Fibroblast of lung (primary cell): ENCODE measurements at places on chromosomes 1 and 21. TPM values are rescaled to one million over a fixed set of nuclear protein-coding genes. Genes with fewer than 3 reads are reported as not detected.

The CCDC28B gene
- 7.4 and 12.4 TPM in 2 replicates for total RNA-seq

The PCNX2 gene
- 34.4 and 37.8 TPM in 2 replicates for total RNA-seq

The TSSK3 gene
- 0.50 and 0.51 TPM in 2 replicates for total RNA-seq

The B4GALT2 gene
- total RNA-seq, result 46.0 and 55.0 TPM in 2 replicates

The HUNK gene
- under 0.01 and 0.33 TPM in 2 replicates for total RNA-seq

The RAB7B gene
- 5.4 and 9.1 TPM in 2 replicates for total RNA-seq

The SLFNL1 gene
- total RNA-seq, result 0.51 and 0.66 TPM in 2 replicates

The TFF2 gene
- total RNA-seq, result not detected in 2 replicates

The OXCT2 gene
- total RNA-seq, result 5.4 and 6.4 TPM in 2 replicates

The TLCD4 gene
- 0.51 and 2.1 TPM in 2 replicates for total RNA-seq

The KIF14 gene
- total RNA-seq, result 1.3 and 4.0 TPM in 2 replicates

The PAPPA2 gene
- total RNA-seq, result 4.1 and 5.4 TPM in 2 replicates

The PEX19 gene
- 43.7 and 72.8 TPM in 2 replicates for total RNA-seq

The BCL2L15 gene
- under 0.01 TPM in 1 of 2 replicates, not detected in the other for total RNA-seq

The FNDC10 gene
- 0.50 and 0.77 TPM in 2 replicates for total RNA-seq

The CRABP2 gene
- 33.4 and 70.4 TPM in 2 replicates for total RNA-seq

The SLAMF8 gene
- total RNA-seq, result under 0.01 TPM in 1 of 2 replicates, not detected in the other

The IQGAP3 gene
- total RNA-seq, result 1.3 and 16.0 TPM in 2 replicates

The LEPR gene
- 10.0 and 20.1 TPM in 2 replicates for total RNA-seq

The PGBD5 gene
- total RNA-seq, result 0.17 and 0.51 TPM in 2 replicates

The PPFIA4 gene
- 4.3 and 4.6 TPM in 2 replicates for total RNA-seq

The JAM2 gene
- 1.0 and 2.1 TPM in 2 replicates for total RNA-seq

The KRTAP26-1 gene
- not detected in 2 replicates for total RNA-seq

The PLA2G5 gene
- 9.8 and 27.4 TPM in 2 replicates for total RNA-seq

The PANK4 gene
- 16.9 and 17.0 TPM in 2 replicates for total RNA-seq

The ILDR2 gene
- under 0.01 TPM in 2 replicates for total RNA-seq

The SPRR2A gene
- not detected in 2 replicates for total RNA-seq

The CR1L gene
- under 0.01 TPM in 1 of 2 replicates, not detected in the other for total RNA-seq

The FAM177B gene
- not detected in 2 replicates for total RNA-seq

The LCE2B gene
- not detected in 2 replicates for total RNA-seq

The SPRR5 gene
- total RNA-seq, result not detected in 2 replicates

The C1orf167 gene
- total RNA-seq, result 0.99 and 1.3 TPM in 2 replicates

The TPTE gene
- total RNA-seq, result not detected in 2 replicates

The NUDT4B gene
- total RNA-seq, result 7.1 and 15.9 TPM in 2 replicates

The ATP1A4 gene
- 0.26 TPM in 1 of 2 replicates, not detected in the other for total RNA-seq

The NPL gene
- 2.6 and 3.9 TPM in 2 replicates for total RNA-seq
